ENCODE measurements at places on chromosomes 6 and 20.
A peak's percentile ranks its signal among the peaks of the same experiment; 100 is the strongest.

GRCh38 chr6:1773700-1774099 lies 164.0 kb downstream of the FOXC1 start:
- no peak for DNase-seq

GRCh38 chr20:47262365-47263013 lies 94.0 kb downstream of the ZMYND8 start:
- DNase-seq: peak; percentile 44

GRCh38 chr6:142827369-142827768 lies 117.6 kb downstream of the HIVEP2 start:
- DNase-seq: no peak

- DNase-seq: no peak
These were observed 85.2 kb downstream of the ELOVL4 start for GRCh38 chr6:79862126-79862525.

DNA sequence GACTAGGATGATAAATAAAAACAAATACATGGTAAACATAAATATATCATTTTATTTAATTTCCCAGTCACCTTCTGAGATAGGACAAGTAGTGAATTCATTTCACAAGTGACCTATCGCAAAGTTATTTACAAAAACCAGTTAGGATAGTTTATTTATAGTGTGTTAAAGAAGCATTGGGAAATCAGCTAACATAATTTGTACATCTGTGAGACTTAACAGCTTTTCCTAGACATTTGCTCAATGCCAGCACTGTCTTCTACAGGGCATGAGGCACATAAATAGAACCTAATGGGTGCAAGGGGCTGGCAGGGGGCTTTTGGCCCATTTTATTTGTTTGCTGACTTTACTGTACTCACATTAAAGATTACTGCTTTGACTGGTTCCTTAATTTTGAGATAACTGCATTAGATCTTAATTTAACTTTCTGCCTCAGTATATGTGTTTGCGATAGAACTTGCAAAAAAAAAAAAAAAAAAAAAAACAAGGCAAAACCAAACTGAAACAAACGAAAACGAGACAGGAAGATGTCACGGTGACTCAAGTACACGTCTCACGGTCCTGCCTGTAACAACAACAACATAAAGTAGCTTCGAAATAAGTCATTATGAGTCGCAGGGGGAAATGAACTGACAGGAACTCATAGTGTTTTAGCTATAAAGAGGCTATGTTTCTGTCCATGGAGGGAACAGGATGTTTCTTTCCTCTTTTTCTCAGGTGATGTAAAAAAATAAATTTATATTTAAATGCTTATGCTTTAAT lies 133.7 kb upstream of the GMDS start:
- no peak for DNase-seq

- DNase-seq: no peak
These were observed 51.3 kb upstream of the GLP1R start for GRCh38 chr6:38997128-38997761.

DNA sequence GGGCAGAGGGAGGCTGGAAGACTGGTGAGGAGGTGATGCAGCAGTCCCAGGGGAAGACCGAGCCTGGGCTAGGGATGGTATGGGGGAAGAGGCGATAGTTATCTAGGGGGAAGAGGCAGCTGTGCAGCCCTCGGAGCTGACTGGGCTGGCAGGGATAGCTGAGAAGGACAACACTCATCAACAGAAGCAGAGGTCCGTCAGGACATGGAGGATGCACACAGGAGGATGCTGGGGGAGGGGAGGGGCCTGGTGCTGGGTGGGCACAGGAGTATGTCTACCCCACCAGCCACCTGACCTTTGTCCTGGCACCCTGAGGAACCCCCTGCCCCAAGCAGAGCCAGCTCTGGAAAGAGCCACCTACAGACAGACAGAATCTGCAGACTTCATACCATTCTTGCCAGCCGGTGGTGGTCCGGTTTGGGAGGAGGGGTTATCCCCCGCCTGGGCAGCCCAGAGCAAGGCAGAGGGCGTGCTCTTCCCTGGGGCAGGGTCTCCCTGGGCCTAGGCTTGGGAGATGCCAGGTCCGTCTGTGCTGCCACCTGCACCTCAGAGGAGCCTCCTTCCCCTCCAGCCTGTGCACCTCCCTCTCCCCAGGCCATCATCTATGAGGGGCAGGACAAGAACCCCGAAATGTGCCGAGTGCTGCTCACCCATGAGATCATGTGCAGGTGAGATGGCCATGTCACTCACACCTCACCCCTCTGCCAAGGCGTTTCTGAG lies 14.9 kb downstream of the EBF4 start:
- DNase-seq: no peak

- peak; percentile 15 for DNase-seq
These were observed 2.2 kb downstream of the TAF4 start for GRCh38 chr20:62063315-62063980.

- DNase-seq: no peak
These were observed 72.9 kb upstream of the DSP start for GRCh38 chr6:7468382-7469081.
